Left ventricle myocardium inferior (tissue), 1 donor: ENCODE measurements at places on chromosomes 3 and 15. TPM values are rescaled to one million over a fixed set of nuclear protein-coding genes. Genes with fewer than 3 reads are reported as not detected.
A peak's percentile ranks its signal among the peaks of the same experiment; 100 is the strongest.

GRCh38 chr15:22226034-22226790, 145.9 kb downstream of the OR4M2 start:
- H3K27ac ChIP-seq, result no peak overlapping the region
- H3K27me3 ChIP-seq, result peaks cover 30% of the 10 kb centered on the region
- H3K4me1 ChIP-seq, result no peaks in the 10 kb centered on the region
- no peak overlapping the region for H3K4me3 ChIP-seq

- no peak overlapping the region for H3K27ac ChIP-seq
- no peak overlapping the region for H3K4me3 ChIP-seq
- peak; percentile 82 for DNase-seq
- H3K36me3 ChIP-seq, result peaks cover 3% of the 10 kb centered on the region
Measured at GRCh38 chr3:51669241-51670052, 1.6 kb upstream of the TEX264 start.

- H3K27ac ChIP-seq, result no peak overlapping the region
- H3K27me3 ChIP-seq, result no peaks in the 10 kb centered on the region
- H3K36me3 ChIP-seq, result peaks cover 6% of the 10 kb centered on the region
- no peak overlapping the region for H3K4me3 ChIP-seq
Measured at GRCh38 chr3:16280671-16281070, 15.7 kb downstream of the OXNAD1 start.

DNA sequence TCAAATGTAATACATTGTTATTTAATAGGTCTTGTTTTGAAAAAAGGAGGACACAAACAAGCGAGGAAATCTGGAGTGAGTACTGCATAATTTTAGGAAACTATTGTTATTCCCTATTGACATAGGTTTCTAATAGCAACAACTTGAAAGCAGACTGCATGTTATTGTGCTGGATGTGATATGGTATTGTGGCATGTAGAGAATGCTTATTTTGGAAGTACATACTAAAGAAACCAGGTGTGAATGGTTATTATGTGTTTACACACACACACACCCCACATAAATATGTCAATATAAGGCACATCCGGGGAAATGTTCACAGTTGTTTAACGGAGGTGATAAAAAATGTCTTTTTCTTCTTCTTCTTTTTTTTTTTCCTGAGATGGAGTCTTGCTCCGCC, 5.9 kb upstream of the MORF4L1 start:
- H3K4me3 ChIP-seq, result no peak overlapping the region
- no peak overlapping the region for H3K27ac ChIP-seq
- H3K27me3 ChIP-seq, result no peaks in the 10 kb centered on the region
- H3K4me1 ChIP-seq, result no peaks in the 10 kb centered on the region

GRCh38 chr3:165830746-165831145, 6.5 kb downstream of the BCHE start:
- H3K4me1 ChIP-seq, result no peaks in the 10 kb centered on the region
- H3K27me3 ChIP-seq, result no peaks in the 10 kb centered on the region
- H3K36me3 ChIP-seq, result no peaks in the 10 kb centered on the region

The PCSK6 gene
- 28.6 TPM for total RNA-seq

The SCAANT1 gene
- not detected for total RNA-seq

The RASGRP1 gene
- total RNA-seq, result 0.44 TPM

The DUOXA1 gene
- 0.30 TPM for total RNA-seq
